ENCODE measurements at places on chromosomes 12 and 14.

DNA sequence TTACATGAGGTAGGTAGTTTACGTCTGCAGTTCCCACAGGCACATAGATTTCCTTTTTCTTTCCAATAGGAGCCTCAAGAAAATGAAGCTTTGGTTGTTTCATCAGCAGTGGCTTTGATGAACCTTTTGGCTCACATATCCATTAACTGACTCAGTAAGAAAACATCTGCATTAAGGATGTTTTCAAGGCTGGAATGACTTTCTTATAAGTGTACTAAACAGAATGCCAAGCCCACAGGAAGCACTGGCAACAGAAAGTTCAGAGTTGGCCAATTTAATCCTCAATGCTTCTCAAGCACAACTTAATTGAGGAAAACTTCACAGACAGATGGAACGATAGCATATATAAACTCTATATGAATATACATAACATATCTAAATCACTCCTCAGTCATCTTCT lies 63.5 kb downstream of the ST8SIA1 start:
- no peak for DNase-seq

- no peak for DNase-seq
These were observed 8.6 kb downstream of the LGR5 start for GRCh38 chr12:71448150-71448581.

DNA sequence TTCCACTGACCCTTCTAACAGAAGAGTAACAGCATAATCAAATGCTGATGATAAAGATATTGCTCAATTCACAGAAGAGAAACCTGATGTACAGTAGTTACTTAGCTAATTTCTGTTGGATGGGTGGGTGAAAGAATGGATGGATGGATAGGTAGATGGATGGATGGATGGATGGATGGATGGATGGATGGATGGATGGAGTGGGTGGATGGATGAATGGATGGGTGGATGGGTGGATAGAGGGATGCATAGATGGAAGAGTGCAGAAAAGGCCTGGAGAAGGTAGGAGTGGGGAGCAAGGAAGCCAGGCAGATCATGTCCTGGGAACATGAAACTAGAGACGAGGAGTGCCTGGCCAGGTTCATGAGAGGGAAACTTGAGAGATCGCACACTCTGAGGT lies 520.9 kb downstream of the BCL11B start:
- DNase-seq: no peak

DNA sequence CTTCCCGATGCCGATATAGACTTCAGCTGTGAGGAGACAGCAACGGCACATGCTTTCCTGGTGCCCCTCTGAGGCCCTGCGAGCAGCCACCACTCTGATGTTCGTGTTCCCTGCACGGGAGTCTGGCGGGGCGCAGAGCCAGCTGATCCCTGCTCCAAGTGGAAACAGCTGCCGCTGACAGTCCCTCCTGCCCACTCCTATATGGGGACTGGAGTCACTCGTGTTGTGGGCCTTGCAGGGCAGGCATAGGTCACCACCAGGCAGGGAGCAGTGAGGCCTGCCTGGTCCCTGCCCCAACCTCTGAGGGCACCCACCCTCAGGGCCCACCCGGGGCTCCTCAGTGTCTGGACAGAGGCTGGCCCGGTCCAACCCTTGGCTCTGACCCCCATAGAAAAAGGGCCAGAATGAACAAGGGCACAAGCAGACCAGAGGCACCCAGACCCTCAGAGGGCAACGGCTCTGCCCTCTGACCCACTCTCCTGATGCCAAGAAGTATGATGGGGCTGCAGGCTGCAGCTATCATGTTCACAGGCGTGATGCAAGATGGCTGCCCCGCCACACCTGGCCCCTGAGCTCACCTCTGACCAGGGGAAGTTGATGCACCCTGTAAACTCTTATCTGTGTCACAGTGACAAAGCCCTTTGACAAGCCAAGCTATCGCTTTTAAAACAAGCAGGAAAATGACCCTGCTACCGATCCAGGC lies 181.6 kb downstream of the CALM1 start:
- DNase-seq: no peak

DNA sequence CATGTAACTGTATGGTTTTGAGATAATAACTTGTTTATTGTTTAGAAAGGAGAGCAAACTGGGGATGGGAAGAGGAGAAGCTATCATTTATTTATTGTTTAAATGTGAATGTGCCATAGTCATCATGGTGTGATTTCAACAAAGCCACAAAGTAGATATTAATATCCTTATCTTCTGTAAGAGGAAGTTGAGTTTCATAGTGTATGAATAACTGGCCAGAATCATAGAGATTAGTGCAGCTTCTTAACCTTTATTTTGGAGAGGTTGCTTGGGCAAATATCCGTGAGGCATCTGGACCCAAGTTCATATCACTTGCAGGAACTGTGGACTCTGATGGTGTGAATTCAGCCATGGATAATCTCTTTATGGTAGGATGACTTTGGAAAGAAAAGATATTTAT lies 26.8 kb upstream of the LYZ start:
- DNase-seq: no peak

- DNase-seq: no peak
These were observed 61.2 kb downstream of the DCAF5 start for GRCh38 chr14:69091695-69092094.

GRCh38 chr12:117143008-117143532 lies 43.9 kb upstream of the TESC start:
- DNase-seq: no peak

GRCh38 chr14:63573581-63573980 lies 30.4 kb upstream of the PPP2R5E start:
- DNase-seq: no peak

All from endothelial cell (in vitro differentiated cells).